ENCODE measurements at places on chromosomes 6 and 20.

- no peak for DNase-seq
These were observed 58.1 kb downstream of the RNF217 start for GRCh38 chr6:125020385-125020784.

DNA sequence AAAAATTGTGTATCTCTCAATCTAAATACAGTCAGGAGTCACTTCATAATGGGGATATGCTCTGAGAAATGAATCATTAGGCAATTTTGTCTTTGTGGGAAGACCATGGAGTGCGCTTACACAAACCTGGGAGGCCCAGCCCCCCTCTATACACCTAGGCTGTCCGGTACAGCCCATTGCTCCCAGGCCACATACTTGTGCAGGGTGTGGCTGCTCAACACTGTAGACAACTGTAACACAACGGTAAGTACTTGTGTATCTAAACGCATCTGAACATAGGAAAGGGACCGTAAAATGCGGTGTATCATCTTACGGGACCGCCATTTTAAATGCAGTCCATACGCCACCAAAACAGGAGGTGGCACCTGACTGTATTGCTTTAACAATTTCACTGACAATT, 58.0 kb upstream of the FRMD1 start:
- no peak for DNase-seq

- DNase-seq: no peak
These were observed 3.2 kb upstream of the PMEPA1 start for GRCh38 chr20:57712851-57713504.

- no peak for DNase-seq
These were observed 8.6 kb upstream of the CALHM6 start for GRCh38 chr6:116452531-116452930.

DNA sequence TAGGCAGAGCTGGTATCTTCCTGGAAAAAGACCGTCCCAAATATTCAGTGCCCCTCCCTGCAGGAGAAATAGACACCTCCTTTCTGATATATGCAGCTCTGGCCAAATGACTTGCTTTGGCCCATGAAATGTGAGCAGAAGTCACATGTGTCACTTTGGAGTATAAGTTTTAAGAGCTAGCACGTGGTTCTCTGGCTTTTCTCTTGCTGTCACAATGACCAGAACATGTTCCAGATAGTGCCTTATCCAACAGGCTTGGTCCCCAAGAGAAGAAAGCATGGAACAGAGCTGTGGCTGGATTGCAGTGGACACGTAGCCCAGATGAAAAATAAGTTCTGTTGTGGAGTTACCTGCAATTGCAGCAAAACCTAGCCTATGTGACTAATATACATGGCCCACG, 40.4 kb downstream of the UNC5CL start:
- DNase-seq: no peak

Data from mucosa of descending colon (tissue), 3 donors.